ENCODE measurements at places on chromosomes 7 and 10.
A peak's percentile ranks its signal among the peaks of the same experiment; 100 is the strongest.

GRCh38 chr10:75600833-75601232 is 169.4 kb downstream of the LRMDA start:
- H3K27me3 ChIP-seq, result no peaks in the 10 kb centered on the region
- H3K4me3 ChIP-seq, result no peak overlapping the region
- H3K36me3 ChIP-seq, result no peaks in the 10 kb centered on the region

GRCh38 chr7:29386196-29386765 is 177.4 kb upstream of the PRR15 start:
- H3K4me3 ChIP-seq, result no peak overlapping the region
- peaks cover 2% of the 10 kb centered on the region for H3K27me3 ChIP-seq

DNA sequence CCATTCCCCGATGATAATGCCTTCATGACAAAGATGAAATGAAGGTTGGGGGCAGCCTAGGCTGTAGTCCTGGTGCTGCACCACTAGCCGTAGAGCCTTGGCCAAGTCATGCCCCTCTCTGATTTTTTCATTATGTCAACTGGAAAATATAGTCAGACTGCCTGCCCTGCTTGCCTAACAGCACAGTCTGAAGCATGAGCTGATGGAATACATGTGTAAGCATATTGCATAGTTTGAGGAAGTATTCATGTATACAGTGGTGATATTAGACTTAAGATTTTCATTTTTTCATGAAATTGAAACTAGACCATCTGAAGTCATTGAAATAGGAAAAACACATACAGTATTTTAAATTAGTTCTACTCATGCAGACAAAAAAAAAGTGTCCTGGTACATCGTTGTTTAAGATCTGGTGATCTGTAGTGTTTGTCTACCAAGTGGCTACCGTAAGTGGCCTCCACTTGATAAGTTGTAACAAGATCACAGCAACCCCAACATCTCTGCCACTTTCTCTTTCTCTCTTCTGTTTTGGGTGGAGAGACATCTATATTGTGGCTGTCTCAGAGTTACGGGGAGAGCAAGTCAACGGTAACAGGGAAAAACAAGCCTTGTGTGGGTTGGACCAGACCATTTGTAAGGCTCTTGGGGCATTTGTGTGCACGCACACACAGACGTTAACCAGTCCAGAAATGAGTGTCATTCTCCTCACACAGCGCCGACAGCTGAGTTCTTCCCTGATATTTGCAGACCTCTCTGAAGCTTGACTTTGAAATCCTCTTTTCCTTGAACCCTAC is 716.6 kb upstream of the GALNT17 start:
- no peak overlapping the region for H3K4me3 ChIP-seq
- no peaks in the 10 kb centered on the region for H3K36me3 ChIP-seq
- H3K27me3 ChIP-seq, result no peaks in the 10 kb centered on the region
- H3K27ac ChIP-seq, result no peak overlapping the region

DNA sequence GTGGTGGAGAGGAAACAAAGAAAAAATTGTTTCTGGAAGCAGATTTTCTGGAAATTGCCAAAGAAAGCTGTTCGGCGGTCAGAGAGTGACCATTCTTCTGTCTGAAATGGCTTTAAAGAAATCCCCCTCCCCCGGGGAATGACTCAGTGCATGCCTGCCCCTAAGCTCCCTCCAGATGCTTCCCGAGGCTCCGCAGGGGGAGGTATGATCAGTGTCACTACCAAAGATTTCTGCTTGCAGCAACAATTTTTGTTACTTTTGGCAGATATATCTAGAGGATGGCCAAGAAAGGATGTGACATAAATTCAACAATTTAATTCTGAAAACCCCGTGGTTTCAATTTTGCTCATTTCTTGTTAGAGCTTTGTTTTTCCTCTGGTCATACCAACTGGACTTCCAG is 163.9 kb downstream of the JCAD start:
- peak; percentile 55 for DNase-seq
- peak overlapping the region; percentile 64 for H3K27ac ChIP-seq

GRCh38 chr7:121620206-121620605 is 224.1 kb upstream of the FAM3C start:
- no peak for DNase-seq
- no peaks in the 10 kb centered on the region for H3K4me1 ChIP-seq
- no peaks in the 10 kb centered on the region for H3K36me3 ChIP-seq
- H3K27me3 ChIP-seq, result no peaks in the 10 kb centered on the region
- no peak overlapping the region for H3K4me3 ChIP-seq

DNA sequence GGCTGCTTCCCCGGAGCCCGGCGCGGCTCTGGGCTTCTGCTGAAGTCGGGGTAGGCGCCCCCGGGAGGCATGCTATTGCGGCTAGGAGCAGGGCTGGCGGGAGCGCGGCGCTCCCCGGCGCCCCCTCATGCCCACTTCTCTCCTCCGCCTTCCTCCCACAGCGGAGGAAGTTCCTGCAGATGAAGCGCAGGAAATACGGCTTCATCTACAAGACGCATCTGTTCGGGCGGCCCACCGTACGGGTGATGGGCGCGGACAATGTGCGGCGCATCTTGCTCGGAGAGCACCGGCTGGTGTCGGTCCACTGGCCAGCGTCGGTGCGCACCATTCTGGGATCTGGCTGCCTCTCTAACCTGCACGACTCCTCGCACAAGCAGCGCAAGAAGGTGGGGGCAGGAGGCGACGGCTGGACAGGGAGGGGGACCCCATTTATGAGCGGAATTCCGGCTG is 479 bp downstream of the CYP26A1 start:
- peaks cover 32% of the 10 kb centered on the region for H3K4me1 ChIP-seq
- DNase-seq, result no peak
- H3K27ac ChIP-seq, result no peak overlapping the region

GRCh38 chr10:49282879-49283341 is 16.1 kb upstream of the C10orf71 start:
- H3K4me3 ChIP-seq, result no peak overlapping the region
- DNase-seq, result no peak
- H3K27ac ChIP-seq, result no peak overlapping the region
- no peaks in the 10 kb centered on the region for H3K4me1 ChIP-seq
- no peaks in the 10 kb centered on the region for H3K36me3 ChIP-seq
- H3K27me3 ChIP-seq, result no peaks in the 10 kb centered on the region

DNA sequence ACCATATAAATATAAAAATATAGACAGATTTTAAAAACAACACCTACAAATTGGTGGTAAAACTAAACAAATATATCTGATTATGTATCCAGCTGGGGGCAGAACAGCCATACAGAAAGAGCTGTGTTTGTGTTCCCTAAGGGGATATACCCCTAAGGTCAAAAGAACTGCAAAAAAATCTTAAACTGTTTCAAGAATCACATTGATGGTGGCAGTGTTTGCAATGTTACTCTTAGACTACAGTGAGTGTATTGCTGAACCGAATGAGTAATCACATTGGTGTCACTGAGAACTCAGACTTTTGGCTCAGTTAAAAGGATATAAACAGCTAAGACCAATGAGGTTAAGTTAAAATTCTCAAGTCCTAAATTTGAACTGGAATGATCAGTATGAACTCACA is 27.1 kb upstream of the PTPRN2 start:
- H3K36me3 ChIP-seq, result no peaks in the 10 kb centered on the region
- no peaks in the 10 kb centered on the region for H3K27me3 ChIP-seq
- DNase-seq, result no peak
- no peaks in the 10 kb centered on the region for H3K4me1 ChIP-seq

DNA sequence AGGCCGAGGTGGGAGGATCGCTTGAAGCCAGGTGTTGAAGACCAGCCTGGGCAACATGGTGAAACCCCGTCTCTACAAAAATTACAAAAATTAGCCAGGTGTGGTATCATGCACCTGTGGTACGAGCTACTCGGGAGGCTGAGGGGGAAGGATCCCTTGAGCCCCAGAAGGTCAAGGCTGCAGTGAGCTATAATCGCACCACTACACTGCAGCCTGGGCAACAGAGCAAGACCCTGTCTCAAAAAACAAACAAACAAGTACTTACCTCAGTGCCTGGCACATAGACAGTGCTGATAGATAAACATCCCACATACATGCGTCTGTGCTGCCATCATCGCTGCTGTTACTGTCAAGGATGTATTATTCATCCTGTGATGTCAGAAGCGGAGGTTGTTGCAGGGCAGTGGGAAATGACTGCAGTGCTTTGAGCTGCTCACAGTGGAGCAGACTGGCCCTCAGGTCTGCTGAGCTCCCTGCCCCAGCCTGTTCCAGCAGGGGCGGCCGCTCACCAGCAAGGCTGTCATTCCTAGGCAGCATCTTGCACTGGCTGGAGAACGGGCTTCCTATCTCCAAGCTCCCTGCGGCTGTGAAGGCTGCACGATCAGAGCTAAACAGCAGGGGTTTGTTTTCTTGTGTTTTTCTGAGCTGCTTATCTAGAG is 18.6 kb downstream of the FOXK1 start:
- H3K27me3 ChIP-seq, result no peaks in the 10 kb centered on the region
- no peak overlapping the region for H3K4me3 ChIP-seq
- DNase-seq, result no peak
- no peaks in the 10 kb centered on the region for H3K4me1 ChIP-seq

DNA sequence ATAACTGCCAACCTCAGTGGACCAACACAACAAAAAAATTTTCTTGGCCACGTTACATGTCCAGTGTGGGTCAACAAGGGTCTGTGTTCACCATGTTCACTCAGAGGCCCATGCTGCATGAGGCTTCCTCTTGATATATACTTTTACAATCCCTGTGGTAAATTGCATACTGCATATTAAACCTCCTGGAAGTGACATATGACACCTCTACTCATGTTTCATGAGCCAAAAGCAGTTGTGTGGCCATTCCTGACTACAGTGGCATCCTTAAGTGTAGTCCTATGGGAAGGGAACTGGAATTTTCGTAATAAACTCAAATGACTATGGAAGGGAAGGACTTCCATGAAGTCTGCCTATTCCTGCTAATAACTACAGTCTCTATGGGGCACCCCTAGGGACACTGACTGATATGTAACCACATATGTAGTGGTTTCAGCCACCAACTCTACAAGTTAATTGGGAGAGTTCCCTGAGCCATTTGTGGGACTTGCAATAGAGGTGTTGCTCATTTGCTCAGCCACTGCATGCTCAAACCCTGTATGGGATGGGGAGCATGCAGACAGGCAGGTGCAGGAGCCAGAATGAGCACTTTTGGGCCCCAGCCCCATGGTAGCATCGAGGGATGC is 9.7 kb downstream of the DYNC1I1 start:
- no peak overlapping the region for H3K4me3 ChIP-seq
- H3K36me3 ChIP-seq, result no peaks in the 10 kb centered on the region
- no peaks in the 10 kb centered on the region for H3K27me3 ChIP-seq

DNA sequence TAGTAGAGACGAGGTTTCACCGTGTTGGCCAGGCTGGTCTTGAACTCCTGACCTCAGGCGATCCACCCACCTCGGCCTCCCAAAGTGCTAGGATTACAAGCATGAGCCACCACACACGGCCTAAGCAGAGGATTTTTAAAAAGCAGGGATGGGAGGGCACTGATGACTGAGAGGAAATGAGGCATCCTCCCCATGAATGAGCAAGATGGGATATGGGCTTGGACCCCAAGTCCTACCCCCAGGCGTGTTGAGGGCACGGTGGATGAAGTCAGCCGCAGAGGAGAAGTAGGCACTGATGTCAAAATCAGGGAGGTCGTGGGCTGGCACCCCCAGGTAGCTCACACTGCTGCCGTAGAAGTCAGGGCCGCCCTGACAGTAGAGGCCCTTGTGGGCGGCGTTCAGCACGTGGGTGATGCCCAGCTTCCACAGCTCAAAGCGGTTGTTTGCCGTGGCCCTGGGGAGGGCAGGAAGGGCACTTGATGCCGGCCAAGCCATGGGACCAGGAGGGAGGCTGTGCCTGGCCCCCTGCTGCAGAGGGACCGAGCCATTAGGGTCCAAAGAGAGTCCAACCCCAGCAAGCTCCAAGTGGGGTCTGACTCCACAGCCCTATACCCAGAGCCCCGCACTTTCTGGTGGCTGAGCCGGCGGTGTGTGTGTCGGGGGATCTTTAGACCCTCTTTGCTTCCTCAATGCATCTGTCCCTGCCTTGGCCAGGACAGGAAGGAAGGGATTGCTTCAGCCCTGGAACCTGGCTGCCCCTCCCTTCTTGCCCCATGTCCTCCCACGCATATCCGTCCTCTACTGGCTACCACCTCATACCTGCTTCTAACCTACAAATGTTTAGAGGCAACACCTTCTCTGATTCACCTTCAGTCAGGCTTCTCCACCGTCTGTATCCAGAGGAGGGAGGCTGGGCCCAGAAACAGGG is 3.4 kb upstream of the SAMD8 start:
- DNase-seq, result no peak
- H3K27me3 ChIP-seq, result no peaks in the 10 kb centered on the region
- H3K27ac ChIP-seq, result no peak overlapping the region
- H3K4me3 ChIP-seq, result no peak overlapping the region
- H3K36me3 ChIP-seq, result no peaks in the 10 kb centered on the region

DNA sequence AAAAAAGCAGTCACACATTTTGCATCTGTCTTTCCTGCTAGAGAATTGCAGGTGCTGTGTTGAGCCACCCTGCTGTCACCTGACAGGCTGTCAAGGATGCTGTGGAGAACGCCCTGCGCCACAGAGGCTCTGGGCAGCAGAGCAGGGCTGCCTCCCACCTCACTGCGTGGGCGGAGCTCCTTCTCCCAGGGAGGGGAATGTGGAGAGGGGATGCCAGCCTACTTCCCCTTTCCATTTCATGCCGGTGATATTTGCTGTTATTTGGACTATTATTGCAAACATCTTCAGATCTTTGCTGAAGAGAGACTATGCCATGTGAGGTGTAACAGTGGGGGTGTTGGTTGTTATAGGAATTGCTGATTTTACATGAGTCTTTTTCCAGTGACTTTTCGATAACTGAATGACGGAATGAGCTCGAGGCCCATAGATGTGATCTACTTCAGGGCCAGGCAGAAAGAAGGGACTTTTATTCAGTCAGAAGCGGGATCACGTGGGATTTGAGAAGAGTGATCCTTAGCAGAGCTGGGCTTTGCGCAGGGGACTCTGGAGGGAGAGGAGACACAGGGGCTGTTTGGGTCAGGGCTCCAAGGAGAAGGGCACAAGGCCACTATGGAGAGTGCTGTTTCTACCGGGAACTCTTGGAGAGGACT is 13.6 kb upstream of the PRKAG2 start:
- H3K27ac ChIP-seq, result no peak overlapping the region
- H3K27me3 ChIP-seq, result peaks cover 30% of the 10 kb centered on the region
- no peak overlapping the region for H3K4me3 ChIP-seq
- H3K36me3 ChIP-seq, result no peaks in the 10 kb centered on the region

- H3K27me3 ChIP-seq, result peaks cover 21% of the 10 kb centered on the region
- peak overlapping the region; percentile 82 for H3K4me3 ChIP-seq
- DNase-seq, result no peak
- H3K4me1 ChIP-seq, result peaks cover 20% of the 10 kb centered on the region
Observed at GRCh38 chr10:7412237-7412927, 1.5 kb upstream of the SFMBT2 start.

GRCh38 chr7:29457141-29457561 is 106.5 kb upstream of the PRR15 start:
- DNase-seq, result no peak
- H3K4me3 ChIP-seq, result no peak overlapping the region
- no peak overlapping the region for H3K27ac ChIP-seq
- H3K4me1 ChIP-seq, result no peaks in the 10 kb centered on the region

DNA sequence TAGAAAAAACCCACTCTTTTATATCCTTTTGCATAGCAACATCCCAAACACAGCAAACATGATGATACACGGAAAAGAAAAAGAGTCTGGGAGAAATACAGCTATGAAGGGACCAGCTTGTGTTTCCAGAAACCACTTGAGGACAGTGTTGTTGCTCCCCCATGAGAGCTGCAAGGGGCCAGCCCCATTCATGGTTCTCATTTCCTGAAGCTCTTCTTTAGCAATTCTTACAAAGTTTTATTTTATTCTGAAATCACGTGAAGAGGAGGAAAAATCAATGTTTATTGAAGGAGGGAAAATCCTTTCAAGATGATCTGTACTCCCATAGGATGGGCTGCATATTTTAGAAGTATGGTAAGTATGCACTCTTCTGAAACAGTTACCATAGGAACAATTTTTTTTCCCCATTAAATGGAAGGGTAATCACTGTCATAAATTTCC is 17.5 kb upstream of the PRTFDC1 start:
- H3K4me3 ChIP-seq, result no peak overlapping the region
- DNase-seq, result no peak
- H3K36me3 ChIP-seq, result no peaks in the 10 kb centered on the region
- no peaks in the 10 kb centered on the region for H3K27me3 ChIP-seq
- H3K27ac ChIP-seq, result no peak overlapping the region
- H3K4me1 ChIP-seq, result no peaks in the 10 kb centered on the region

All from tibial nerve (tissue), 4 donors.